ENCODE measurements at places on chromosomes 1 and 21.

DNA sequence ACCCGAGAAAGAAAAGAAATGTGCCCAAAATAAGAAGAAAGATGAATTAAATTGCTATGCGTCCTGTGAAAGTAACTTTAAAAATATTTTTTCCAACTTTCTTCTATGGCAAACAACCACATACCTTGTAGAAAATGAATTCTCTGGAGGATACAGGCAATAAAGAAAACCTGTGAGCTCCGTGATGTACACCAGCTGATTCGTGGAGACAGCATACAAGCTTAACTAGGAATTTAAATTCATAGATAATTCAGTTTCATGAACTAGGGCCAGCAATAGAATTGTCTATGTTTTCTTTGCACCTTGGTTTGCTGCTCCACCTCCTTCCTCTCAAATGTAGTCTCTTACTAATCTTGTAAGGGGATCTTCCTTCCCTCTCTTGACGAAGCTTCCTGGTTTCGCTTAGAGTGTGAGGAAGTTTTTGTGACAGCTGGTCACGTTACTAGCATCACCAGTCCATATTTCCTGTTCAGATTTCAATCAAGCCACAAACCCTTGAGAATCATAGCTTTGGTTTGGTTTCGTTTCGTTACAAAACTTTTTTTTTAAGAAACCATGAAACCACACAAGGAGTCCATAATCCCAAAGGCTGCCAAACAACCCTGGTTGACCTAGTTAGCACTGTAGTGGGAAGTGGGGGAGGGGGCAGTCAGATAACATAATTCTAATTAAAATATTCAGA, 35.8 kb downstream of the GREM2 start:
- DNase-seq, result peak; percentile 41

DNA sequence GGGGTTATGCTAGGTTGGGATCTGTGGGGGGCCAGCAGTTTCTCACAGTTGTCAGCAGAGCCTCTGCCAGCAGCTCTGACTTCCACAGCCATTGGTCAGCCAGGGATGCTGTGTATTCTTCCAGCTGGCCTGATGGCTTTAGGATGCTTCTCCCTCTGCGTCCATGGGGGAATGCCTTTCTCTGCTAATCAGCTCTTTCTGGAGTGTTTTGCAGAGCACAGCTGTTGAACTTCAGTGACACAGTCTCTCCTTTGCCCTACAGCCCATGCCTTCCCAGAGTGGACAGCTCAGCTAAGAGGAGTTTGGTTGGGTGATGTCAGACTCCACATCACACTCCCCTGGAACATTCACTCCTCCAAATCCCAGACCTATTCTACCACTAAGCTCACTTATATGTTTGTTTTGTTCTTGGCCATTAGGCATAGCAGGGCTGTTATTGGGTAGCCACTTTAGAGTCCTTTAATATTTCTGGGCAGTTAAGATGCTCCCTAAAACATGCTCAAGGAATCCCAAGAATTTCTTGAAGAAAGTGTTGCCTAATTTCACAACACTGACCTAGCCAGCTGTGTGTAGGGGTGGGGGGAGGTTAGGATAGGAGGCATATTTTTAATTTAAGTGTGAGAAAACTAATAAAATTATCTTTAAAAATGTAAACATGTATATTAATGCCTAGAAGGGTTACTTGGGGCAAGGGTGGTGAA, 75.3 kb upstream of the KIAA0040 start:
- DNase-seq, result no peak

DNA sequence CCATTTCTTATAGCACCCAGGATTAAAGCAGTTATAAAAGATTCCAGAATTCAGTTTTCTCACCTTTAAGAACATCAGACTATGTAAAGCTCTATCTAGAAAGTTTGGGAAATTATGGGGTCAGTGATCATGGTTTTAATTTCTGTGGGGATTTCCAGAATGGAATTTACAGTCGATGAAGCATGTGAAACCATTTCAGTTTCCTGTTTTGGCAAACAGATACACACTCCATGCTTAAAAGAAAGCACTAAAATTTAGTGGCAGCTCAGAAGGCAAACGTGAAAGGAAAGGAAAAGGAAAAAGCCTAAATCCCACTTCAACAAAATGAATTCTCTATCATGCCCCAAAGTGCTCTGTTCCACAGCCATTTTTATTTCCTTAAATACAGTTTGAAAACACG, 60.4 kb downstream of the FYB2 start:
- DNase-seq, result no peak

DNA sequence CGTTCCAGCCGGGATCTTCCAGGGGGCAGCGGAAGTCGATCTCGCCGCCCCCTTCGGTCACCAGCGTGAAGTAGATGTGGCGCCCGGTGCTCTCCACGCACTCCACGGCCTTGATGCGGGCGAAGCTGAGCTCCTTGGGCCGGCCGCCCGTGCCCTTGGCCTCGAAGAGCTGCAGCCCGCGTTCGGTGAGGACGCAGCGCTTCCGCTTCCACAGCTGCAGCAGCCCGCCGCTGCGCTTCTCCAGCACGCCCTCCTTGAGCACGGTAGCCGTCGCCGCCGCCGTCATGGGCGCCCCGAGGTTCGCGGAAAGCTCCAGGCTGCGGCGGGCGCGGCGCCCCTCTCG, 516 bp downstream of the PHLDA3 start:
- DNase-seq, result peak; percentile 69

DNA sequence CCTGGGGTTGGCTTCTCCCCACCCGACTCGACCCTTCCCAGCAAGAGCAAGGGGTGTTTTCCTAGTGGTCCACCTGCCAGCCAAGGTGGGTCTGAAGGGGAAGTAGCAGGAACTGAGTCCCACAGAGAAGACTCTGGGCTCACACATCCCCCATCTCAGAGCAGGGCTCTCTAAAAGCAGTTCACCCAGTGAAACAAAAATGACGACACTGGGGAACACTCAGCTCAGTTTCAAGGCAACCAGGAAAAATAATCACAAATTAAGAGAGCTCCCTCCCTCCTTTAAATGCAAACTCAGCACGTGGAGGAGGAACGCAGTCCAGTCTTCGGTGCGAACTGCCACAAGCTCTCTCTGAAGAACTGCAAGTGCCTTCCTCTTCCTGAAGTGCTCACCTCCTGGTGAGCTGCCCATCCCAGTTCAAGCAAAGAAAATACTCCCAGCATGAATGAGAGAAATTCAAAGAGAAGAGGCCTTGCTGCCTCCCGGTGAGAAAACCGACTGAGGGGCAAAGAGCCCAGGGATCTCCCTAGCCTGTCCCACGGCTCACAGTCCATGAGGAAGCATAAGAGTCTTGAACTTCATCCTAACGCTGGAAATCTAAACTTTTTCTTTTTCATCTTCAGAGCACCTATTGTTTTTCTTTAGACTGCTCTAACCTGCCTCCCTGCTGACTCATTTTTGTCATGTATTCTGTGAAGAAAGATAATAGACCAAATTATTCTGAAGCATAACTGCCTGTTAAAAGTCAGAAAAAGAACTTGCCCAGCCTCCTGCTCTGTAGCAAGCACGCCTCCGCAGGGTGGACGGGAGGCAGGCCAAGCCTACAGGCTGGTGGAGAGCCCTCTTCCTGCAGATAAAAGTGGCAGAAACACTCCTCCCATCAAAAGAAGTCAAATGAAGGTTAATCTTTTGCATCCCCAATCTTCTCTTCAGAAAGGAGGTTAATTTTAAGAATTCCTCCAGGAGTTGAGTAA, 281.4 kb downstream of the HHIPL2 start:
- DNase-seq, result no peak

GRCh38 chr1:67338642-67339041, 31.0 kb downstream of the IL12RB2 start:
- DNase-seq, result peak; percentile 45

DNA sequence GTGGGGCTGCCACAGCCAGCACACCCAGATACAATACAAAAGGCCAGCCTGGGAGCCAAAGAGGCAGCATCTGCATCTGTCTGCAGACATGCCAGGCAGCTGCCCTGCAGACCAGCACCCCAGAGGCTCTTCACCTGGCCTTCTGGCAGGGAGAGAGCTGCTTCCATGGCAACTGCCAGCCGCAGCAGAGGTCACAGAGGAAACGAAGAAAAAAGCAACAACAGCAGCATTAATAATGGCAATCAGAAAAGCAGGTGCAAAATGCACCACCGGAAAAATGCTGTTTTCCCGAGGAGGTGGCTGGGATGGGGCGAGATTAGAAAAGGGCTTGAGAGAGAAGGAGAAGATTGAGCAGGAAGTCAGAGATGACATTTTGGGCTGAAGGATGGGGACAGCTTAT, 309.5 kb downstream of the PCP4 start:
- DNase-seq, result no peak

DNA sequence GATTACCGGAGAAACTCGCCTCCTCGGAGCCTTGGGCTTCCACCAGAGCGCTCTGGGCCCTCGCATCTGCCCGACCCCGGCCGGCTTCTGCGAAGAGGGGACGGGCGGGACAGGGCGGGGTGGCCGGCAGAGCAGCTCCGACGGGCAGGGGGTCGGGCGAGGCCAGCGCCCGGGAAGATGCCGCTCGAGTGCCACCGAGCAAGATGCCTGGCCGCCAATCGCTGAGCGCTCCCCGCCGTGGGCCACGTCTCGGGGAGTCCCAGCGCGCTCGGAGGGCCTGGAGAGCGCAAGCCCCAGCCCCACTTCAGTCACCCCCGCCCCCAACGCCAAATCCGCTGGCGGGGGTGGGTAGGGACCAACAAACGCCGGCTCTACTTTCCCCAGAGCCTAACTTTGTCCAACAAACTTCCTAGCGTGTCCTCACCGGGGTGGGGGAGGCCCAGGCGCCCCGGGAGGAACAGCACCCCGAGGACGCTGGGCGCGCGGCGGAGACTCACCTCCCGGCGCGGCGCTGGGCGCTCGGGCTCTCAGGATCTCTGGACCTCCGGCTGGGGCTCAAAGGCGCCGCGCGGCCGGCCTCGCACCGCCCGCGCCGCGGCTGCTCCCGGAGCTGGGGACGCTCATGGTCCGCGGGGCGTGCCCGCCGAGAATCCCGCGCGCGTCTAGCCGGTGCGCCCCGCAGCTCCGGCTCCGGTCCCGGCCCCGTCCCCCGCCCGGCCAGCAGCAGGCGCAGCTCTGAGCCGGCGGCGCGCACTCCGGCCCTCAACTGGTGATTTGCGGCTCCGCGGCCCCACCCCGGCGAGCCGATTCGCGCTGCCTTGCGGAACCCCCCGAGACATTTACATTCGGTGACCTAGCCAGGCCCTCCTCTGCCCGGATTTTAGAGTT, at the start of gene BCAR3:
Gene BCAR3, minus strand, starts transcription at position 737 of the 888 bp plus-strand sequence. CDS start 6,907 bp downstream, outside the sequence.
- DNase-seq, result peak; percentile 69

GRCh38 chr1:165683848-165684485, 14.4 kb downstream of the ALDH9A1 start:
- no peak for DNase-seq

DNA sequence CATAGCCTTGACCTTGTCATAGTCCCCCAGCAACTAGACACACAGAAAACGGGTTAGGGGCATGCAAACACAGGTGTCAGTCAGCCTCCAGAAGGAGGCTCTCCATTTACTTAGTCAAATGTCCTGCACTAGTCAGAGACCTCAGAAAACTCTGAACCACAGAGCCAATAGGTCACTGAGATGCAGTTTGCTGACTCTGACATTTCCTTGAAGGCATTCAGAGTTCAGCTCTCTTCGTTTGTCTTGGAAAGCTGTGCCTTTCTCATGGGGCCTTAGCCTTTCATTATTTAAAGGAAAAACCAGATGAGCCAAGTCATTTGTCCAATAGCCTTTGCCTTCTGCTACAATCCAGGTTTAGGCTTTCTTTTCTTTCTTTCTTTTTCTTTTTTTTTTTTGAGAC, 3.5 kb downstream of the OLFML2B start:
- no peak for DNase-seq

- DNase-seq, result no peak
Observed at GRCh38 chr21:30769724-30770431, 14.7 kb upstream of the KRTAP21-1 start.

- DNase-seq, result no peak
Observed at GRCh38 chr1:167328306-167328815, 107.7 kb downstream of the POU2F1 start.

- no peak for DNase-seq
Observed at GRCh38 chr1:200900877-200901276, 6.2 kb downstream of the INAVA start.

DNA sequence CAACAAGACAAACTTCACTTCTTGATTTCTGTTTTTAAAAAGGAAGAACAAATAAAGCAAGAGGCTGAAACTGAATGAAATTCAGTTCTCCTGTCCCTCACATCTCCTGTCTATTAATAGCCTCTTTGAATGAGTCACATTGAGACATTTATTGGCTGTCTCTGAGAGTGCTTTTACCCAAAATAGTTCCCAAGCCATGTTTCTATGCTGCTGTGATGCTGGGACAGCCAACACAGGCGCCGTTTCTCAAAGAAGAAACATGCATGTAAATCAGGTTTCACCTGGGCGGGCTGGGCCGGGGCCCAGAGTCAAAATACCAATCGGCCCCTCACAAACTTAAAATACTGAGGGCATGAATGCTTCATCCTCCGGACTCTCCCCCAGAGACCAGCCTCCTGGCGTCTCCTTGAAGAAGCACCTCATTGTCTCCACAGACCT, 105.2 kb downstream of the EDEM3 start:
- DNase-seq, result peak; percentile 65

GRCh38 chr1:87220993-87221392, 107.7 kb upstream of the LMO4 start:
- DNase-seq, result no peak

- DNase-seq, result no peak
Observed at GRCh38 chr1:231927431-231927830, 300.8 kb downstream of the DISC1 start.

DNA sequence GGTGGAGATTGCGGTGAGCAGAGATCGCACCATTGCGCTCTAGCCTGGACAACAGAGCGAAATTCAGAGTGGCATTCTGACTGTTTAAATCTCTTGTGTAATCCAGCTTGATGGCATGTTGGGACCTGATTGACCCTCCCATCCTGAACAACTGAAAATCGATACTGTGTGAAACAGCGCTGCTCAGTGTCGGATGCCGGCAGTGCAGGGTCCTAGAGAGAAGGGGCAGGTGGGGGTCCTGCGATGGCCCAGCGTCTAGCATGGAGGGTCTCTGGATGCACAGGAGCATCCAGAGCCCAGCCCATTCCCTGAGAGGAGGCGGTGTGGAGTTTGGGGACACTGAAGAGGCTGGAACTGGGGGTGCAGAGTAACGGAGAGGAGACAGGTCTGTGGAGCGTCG, 15.8 kb downstream of the AGT start:
- no peak for DNase-seq

DNA sequence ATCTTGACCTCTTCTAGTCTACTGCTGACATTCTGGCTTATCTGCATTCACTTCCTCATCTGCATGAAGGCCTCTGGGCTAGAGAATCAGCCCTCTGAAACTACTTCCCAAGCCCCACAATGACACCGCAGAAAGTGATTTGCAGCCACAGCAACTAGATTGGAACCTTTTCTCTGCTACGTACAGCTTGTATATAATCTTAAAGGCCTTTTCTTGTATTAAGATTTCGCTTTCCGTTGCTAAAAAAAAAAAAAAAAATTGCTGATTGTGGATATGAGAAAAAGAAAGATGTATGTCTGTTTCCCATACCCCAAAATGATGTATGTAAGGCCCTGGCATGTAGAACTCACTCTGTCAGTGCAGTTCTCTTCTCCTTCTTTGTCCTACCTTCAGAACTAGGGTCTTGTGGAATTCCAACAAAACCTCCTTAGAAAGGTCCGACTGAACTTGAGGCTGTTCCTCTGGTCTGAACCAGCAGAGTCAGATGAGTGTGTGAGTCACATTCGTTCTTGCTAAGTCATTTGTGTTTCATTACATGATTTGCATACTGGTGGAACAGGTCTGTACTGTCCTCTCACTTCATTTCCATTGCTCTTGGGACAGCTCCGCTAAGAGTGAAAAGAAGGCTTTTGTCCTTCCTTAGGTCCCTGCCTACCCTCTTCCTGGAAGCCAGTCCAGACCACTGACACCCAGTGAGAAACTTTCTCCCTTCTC, 62.7 kb downstream of the PLPP3 start:
- DNase-seq, result peak; percentile 87

All from inflammatory macrophage (primary cell).